ENCODE measurements at places on chromosomes 2 and 18.

DNA sequence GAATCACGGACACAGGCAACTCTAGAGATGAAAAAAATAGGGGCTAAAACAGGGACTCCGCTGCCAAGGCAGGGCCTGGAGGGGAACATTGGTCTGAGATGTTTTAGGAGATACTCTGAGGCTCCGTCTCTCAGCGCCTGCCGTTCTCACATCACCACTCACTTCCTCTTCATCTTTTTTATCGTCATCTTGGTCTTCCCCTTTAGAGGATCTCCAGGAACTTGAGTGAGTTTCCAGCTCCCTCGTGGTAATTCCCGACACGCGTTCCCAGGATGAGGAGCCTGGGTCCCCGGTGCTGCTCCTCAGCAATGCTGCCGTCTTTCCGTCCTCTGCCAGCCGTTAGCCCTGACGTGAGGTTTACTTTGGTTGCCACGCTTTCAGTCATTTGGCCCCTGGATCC is 16.1 kb downstream of the MLPH start:
- no peak for DNase-seq

DNA sequence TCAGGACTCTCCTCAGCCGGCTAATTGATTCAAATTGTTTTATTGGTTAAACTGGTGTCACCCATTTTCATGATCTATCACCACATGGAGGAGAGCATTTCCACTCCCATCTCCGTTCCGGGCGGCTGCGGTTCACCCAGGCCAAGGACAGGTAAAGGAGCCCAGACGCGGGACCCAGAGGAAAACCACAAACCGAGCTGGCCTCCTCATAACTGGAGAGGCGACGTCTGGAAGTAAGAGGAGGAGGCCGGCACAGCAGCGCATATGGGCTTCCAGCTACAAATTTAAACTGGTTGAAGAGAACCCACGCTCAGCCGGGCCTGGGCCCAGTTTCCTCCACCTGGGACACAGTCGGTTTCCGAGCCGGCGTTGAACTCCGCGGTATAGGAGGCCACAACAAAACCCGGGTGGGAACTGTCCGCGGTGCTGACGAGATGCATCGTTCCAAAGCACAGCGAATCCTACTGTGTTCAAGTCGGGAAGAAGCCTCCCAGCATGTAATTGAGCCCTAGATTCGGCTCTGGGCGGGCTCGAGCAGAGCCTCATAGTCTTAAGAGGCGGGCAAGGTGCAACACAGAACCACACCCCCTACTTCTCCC is 3.0 kb upstream of the SKOR2 start:
- no peak for DNase-seq

GRCh38 chr18:386994-387393 is 113.5 kb downstream of the COLEC12 start:
- no peak for DNase-seq

GRCh38 chr2:26679867-26680266 is 12.7 kb upstream of the KCNK3 start:
- no peak for DNase-seq

DNA sequence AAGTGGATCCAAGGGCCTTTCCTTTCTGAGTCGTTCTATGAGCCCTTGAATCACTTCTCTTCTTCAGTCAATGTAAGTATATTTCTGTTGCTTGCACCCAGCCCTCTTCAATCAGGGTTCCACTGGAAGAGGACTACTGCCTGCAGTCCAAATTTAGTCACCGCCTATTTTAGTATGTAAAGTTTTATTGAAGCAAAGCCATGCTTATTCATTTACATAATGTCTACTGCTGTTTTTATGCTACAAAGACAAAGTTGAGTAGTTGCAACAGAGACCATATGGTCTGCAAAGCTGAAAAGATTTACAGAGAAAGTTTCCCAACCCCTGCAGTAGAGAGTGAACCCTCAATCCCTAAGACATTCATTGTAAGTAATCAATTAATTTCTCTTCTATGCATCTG is 332.5 kb upstream of the TNP1 start:
- DNase-seq, result no peak

- no peak for DNase-seq
Observed at GRCh38 chr2:202638721-202639120, 4.0 kb downstream of the FAM117B start.

GRCh38 chr2:174012347-174013314 is 47.5 kb upstream of the SP3 start:
- no peak for DNase-seq

DNA sequence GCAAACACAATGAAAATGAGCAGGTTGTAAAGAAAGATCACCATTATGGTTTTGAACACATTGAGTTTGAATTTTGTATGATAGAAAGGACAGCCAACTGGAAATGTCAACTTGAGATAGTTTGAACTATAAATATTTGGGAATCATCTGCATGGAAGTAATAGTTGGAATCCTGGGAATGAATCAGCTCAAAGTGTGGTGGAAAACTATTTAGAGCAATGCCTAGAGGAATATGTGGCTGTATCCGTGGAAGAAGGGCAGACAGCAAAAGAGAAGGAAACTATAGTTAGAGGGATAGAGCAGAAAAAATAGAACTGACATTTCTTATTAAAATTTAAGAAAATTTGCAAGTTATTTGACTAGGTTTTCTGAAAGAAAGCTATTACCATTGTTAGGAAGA is 112.5 kb upstream of the OTX1 start:
- no peak for DNase-seq

DNA sequence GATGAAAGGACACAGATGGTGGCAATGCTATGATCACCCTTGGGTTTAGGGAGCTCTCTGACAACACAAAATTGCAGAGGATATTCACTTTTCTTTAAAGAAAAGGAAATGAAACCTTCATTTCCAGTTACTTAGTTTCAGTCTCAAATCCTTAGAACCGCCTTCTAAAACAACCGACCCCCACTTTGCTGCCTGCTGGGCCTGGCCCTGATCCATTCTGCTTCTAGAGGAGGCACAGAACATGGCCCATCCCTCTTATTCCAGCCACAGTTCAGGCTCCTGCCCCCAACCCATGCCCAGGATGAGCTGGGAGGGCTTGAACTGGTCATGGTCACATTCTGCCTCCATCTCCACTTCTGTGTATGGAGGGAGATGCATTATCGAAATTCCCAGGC is 311.6 kb downstream of the EN1 start:
- no peak for DNase-seq

- no peak for DNase-seq
Observed at GRCh38 chr2:214579035-214579434, 168.2 kb downstream of the VWC2L start.

GRCh38 chr2:23124214-23124750 is 260.7 kb upstream of the KLHL29 start:
- DNase-seq, result no peak

DNA sequence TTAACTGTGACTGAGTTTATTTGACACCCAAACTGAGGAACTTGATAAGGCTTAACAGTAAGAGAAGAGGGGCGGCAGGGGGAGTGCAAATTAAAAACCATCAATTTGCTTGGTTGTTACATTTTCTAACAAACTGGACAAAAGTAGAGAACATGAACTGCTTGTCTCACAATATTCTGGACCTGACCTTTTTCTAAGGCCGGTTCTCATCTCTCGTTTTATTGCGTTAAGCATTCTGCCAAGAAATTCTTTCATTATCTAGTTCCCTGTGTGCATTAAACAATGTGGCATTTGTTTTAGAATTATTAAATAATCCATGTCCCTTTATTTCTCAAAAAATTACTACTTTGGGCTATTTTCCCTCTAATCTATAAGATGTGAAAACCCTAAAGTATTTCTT is 565.2 kb upstream of the PKDCC start:
- no peak for DNase-seq

DNA sequence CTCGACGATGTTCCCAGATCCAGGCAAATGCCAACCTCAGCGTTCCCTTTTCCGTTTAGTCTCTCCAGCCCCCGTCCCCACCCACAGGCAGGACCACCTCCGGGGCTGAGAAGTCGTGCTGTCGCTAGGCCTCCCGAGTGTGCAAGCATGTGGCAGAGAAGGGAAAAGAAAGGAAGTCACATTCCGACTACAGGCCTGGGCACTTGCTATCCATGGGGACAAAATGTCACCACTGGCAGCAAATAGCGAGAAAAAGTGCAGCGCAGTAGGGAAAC is 420 bp downstream of the PIGN start:
- DNase-seq, result peak; percentile 33

DNA sequence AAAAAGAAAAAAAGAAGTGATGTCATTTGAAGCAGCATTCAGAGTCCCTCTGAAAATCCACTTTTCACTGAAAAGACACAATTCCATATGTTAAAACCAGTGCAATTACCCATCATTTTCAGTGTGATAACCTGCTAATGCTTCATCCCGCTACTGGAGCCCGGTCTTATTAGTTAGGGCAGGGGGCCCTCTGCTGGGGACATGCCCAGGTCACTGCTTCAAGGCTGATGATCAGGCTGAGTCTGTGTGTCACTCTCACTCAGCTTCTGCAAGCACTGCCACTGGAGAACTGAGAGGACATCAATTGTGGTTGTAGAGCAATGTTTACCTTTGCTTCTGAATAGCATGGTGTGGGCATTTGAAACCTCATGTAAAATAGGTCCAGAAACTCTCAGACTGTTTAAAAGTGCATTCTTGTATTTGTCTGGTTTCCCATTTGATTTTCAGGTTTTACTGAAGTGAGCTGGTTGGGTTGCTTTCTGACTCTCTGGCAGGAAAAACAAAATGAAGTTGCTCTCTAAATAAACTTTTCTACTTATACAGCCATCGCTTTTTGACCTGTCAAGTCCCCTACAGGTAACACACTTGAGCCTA is 49.2 kb upstream of the NXPH2 start:
- DNase-seq, result no peak

DNA sequence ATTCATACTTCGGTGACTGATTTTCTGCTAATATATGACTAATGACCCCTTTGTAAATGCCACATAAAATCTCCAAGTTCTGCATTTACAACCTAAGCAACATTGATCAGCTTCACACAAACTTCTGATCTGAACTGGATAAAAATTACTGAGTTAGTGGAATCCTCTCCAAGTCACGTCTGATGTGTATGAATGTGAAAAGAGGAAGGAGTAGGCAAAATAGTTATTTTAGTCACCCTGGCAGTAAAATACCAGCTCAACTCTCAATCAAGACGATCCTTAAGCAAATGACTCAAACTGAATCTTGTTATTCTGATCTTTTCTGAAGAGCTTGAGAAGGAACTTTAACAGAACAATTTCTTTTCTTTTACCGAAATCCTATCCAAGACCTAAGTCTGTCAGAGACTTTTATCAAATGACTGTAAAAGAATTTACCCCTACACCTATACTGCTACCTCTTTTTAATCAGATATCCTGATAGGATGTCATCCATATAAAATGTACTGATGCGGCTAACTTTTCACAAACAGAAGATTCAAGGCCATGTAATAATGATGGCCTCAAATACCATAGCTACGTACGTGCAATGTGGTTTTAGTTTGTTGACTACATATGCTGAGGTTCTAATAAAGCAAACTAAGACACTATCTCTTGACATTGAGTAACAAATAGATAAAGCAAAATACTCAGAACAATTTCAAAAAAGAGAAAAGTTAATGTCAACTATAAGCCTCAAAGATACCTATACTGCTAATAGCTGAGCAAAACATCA is 23.7 kb downstream of the CUL3 start:
- DNase-seq, result no peak

DNA sequence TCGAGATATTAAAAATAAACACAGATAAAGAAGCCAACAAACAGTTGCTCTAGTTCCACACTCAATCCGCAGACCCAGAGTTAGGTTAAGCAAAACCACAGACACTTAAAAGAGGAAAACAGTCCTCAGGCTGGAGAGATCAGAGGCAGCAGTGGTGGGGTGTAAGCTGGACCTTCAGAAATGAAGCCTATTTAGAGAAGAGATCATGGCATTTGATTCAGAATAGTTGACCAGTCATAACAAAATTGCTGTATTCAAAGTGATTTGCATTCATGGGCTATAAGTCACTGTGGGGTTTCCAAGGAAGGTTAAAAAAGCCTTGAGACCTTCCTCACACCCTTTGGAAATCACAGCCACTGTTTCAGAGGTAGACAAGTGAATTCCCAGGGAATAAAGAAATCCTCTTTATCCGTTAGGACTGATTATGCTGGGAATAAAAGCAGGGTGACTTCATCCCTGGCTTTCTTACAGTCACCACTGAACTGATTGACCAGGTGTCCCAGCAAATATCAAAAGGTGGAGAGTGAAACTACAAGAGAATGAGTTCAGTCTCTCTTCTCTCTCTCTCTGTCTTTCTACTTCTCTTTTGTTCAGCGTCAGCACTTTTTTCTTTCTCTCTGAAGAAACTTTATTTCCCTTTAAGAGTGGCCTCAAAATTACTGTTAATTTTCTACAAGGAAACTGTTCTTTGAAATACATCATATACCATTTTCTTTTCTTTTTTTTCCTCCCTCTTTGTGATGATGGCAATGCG is 171.8 kb upstream of the PIK3C3 start:
- no peak for DNase-seq

- DNase-seq, result no peak
Observed at GRCh38 chr2:644871-645270, 32.3 kb downstream of the TMEM18 start.

DNA sequence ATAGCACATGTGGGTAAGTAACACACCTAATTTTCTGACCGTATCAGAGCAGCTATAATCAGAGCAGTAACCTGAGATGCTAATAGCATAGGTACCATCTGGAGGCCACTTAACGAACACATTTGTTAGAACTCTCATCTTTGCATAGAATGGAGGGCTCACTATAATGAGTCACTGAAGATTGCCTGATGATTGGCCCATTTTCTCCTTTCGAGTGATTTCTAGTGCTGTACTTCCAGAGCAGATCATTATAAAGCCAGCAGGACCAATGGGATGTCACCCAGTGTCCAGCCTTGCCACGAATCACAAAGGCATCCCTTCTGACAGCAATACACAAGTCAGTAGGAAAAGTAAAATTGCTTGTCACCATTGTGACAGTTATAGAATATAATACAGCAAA is 81.7 kb upstream of the REV1 start:
- DNase-seq, result no peak

- DNase-seq, result no peak
Observed at GRCh38 chr2:216114382-216114713, 5.2 kb downstream of the XRCC5 start.

Data from right renal cortex interstitium (tissue), 3 donors.